Nephron progenitor cell (in vitro differentiated cells): ENCODE measurements at places on chromosomes 3 and 15.

- no peak for DNase-seq
These were observed 33.3 kb downstream of the CA12 start for GRCh38 chr15:63348392-63348791.

DNA sequence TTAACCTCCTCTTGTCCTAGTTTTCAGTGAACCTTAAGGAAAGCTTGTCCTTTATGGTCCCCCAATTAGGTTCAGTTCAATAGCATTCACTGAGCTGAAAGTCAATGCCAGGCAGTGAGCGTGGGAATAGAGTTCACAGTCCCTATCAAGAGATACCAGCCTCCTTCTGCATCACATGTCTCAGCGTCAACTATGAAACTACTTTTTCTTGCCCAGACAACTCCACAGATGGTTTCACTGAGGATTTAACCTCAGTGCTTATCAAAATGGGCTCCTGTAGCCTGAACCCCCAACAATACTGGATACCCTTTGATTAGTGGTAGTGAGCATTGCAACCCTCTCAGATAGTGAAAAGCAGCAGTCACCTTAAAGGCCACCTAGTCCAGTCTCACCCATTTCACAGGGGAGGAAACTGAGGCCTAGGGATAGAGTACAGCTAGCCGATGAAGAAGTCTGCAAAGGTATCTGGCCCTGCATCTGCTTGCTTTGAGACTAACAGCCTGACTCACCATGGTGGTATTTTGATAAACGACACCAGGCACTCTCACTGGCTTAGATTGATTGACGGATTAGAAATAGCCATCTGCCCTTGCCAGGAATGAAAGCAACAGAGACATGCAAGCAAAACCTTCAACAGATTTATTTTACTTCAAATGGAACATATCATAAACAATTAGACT lies 1.6 kb upstream of the UBA3 start:
- DNase-seq = no peak

DNA sequence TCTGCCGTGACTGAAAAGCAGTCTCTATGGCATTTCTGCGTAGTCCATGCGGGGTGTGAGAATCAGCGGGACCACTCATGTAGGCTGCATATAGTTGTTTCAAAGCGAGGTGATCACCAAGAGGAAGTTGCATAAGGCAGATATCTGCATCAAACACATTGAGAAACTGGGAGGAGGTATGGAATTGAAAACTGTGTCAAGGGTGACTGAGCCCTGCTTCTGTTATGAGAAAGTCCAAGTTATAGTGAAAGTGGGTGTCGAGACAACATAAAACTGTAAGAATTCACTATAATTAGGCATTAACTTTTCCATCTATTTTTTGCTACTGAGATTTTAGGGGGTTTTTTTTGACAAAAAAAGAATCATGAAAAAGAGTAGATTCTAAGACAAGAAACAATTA lies 109.3 kb downstream of the ZIC1 start:
- no peak for DNase-seq

DNA sequence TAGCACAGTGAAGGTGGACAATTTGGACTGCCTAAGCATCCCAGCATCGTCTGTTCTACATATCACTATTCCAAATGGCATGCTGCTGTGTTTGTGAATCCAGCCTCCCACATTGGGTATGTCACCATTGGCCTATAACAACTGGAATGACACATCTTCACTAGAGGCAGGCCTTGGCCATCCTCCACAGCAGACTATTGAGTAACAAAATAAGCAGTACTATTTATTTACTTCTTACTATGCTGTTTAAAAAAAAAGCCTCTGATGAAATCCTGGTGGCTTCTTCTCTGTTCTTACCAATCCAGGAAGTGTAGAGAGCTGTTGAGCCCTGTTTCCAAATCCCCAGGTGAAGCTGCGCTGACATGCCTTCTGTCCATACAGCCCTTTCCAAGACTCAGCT lies 30.6 kb upstream of the CERS3 start:
- no peak for DNase-seq

DNA sequence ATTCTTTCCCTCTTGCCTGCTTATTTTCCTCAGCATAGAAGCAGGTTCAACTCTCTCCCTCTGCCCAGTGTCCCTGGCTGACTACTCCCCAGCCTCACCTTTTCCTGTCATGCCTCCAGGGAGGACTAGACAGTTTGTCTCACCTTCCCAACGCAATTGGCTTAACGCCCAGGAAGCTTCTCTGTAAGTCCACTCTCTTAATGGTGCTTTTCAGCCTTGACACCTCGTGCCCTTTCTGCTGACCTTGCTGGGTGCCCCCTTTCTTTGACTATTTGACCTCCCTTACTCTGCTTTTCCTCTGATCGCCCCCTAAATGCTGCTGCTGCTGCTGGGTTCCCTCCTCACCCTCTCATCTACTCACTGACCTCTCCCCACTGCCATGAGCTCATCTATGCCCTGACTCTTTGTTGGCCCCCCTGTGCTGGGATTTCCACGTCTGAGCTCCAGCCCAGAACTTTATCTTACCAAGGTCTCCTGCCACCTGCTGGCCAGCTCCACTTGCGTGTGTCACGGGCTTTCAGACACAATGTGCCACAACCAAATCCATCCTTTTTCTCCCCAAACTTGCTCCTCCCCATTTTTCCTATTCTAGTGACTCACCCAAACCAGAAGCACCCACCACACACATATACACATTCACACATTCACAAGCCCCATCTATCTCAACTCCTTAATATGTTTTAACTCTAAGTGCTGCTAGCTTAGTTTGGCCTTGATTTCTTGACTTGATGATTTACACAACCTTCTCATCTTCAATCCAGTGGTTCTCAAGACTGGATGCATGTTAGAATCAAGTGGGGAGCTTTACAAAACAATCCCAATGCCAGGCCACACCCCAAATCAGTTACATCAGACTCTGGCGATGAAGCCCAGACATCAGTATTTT lies 16.6 kb downstream of the EPB42 start:
- DNase-seq = peak; percentile 45

GRCh38 chr3:56855856-56856512 lies 54.2 kb upstream of the ARHGEF3 start:
- DNase-seq = peak; percentile 46

DNA sequence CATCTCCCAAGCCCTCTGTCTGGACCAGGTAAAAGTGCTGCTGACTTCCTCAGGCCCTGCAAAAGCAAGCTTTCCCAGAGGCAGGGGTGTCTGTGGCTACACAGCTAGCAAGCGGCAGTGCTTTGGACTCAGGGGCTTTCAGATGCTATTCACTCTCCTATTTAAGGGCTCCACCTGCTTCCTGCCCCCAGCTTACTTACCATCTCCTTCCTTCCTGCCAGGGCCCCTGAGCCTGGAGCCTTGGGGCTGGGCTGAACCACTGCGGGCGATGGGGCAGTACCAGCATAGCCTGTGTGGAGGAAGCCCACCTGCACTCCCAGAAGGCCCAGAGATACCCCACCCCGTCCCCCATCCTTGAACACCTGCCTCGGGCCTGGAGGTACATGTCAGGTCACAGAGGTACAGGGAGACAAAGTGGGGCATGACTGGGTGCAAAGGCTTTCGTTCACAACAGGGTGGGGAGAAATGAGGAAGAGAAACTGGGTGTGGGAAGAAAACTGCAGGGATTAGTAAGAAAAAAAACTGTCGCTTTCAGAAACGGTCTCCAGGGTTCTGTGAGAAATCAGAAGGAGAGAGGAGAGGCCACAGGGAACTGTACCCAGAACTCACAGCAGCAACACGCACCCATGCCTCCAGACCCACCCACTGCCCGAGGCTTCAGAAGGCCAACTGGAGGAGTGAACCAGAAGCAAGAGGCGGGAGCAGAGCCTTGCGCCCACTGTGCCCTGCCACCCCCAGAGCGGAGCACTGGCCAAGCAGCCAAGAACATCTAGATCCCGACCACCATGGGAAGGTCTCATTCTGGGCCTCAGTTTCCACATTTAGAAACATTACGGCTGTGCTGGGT lies 49.5 kb downstream of the CCDC12 start:
- DNase-seq = no peak

- no peak for DNase-seq
These were observed 129.0 kb downstream of the SERPINI1 start for GRCh38 chr3:167864552-167864874.

DNA sequence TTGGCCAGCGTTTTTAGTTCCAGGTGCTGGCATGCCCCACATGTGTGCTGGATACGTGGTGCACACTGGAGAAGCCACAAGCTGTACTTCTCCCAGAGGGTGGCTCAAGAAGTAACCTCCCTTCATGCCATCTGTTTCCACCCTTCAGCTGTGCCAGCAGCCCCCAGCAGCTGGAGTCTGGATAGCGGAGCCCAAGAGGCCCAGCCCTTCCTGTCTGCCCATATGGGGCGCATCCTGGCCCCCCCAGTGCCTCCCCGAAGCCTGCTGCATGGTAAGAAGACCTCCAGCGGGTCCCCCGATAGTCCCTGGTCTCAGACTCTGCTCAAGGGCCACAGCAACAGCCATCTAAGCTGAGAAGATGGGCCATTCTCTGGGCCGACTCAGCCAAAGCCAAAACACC lies 5.8 kb upstream of the MANF start:
- DNase-seq = no peak

GRCh38 chr15:35936284-35936683 lies 390.3 kb upstream of the DPH6 start:
- DNase-seq = no peak

GRCh38 chr15:28921919-28922706 lies 36.3 kb downstream of the APBA2 start:
- no peak for DNase-seq

GRCh38 chr3:18778598-18778997 lies 353.5 kb upstream of the SATB1 start:
- no peak for DNase-seq

- no peak for DNase-seq
These were observed 894.7 kb downstream of the OTOL1 start for GRCh38 chr3:162391301-162391700.

GRCh38 chr3:168678730-168679129 lies 583.0 kb upstream of the GOLIM4 start:
- no peak for DNase-seq

DNA sequence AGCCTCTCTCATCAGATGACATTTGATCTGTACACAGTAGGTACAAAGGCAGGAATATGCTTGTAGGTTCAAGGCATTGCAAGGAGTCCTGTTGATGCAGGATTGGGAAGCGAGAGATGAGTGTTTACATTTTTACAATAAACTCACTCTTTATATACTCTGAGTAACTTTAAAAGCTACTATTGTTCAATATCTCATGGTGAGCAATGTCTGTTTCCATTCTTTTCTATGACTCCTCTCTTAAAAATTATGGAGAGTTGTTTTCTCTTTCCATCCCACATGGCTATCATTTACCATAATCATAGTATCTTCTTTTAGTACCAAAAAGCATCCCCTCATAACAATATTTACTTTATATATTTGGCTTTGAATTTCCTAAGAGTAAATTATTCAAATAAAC lies 314.0 kb upstream of the CDIN1 start:
- DNase-seq = no peak

- DNase-seq = no peak
These were observed 250.2 kb downstream of the LPP start for GRCh38 chr3:188404124-188404523.

GRCh38 chr3:13378155-13378554 lies 42.0 kb downstream of the NUP210 start:
- no peak for DNase-seq

DNA sequence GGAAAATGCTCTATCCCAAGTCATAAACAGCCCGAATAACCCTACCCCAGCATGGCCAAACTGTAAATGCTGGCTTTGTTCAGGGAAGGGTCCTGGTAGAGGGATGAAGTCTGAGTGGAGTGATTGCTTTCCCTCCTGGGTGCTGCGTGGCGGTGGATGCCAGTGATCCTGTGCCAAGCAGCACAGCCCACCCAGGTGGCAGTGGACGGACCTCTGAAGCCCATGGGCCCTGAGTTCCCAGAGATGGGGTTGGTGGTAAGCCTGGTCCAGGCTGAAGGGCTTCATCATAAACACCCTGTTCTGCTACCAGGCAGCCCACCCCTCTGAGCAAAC lies 69.3 kb upstream of the ITGA11 start:
- no peak for DNase-seq

GRCh38 chr3:58668247-58668646 lies 1.7 kb upstream of the FAM3D start:
- no peak for DNase-seq

GRCh38 chr3:49701388-49702077 lies 12.2 kb downstream of the RNF123 start:
- peak; percentile 43 for DNase-seq

GRCh38 chr3:99526921-99527320 lies 111.5 kb upstream of the COL8A1 start:
- no peak for DNase-seq

GRCh38 chr15:35697549-35698299 lies 151.8 kb upstream of the DPH6 start:
- no peak for DNase-seq

DNA sequence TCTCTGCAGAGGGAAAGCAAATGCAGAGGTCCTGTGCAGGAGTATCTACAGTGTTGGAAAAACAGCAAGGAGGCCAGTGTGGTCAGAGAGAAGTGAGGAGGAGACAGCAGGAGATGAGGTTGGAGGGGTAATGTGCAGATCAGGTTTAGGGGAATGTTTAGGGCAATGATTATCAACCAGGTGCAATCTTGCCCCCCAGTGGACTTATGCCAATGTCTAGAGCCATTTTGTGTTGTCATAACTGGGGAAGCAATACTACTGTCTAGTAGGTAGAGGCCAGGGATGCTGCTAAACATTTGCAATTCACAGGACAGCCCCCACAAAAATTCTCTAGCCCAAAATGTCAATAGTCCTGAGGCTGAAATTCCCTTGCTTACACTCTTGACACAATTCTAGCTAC lies 13.1 kb downstream of the CCDC191 start:
- no peak for DNase-seq

DNA sequence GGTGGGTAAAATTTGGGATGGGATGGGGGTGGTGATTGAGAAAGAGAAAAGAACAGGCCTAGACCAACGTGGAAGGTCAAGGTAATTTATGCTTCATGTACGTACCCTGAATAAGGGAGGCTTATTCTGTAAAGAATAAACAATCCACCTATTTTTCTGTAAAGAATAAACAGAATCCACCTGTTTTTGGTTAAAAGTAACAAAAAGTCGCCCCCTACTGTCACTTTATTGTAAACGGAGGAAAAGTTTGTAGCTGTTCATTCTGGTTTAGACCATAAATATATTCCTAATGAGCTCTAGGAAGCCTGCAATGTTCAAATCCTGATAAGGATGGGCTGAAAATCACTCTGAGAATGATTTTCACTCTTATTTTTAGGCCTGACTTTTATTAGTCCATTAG lies 23.5 kb upstream of the SQOR start:
- no peak for DNase-seq

- DNase-seq = no peak
These were observed 668.7 kb downstream of the OTOL1 start for GRCh38 chr3:162165346-162165745.

DNA sequence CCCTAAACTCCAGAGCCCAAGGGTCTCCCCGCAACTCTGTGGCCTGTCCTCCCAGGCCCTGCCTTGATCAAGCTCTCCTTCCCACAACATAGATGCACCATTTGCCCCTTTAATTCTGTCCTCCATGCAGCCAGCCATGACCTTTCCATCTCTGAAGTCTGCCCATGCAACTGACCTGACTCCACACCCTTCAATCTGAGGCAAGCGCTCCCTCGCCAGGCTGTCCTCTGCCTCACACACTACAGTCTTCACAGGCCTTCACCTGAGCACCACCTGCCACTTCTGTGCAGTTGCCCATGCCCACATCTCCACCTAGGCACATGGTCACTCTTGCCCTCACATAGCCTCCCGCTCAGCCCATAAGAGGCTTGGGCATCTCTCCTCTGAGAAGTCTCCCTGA lies 244.0 kb downstream of the OCA2 start:
- DNase-seq = no peak

- DNase-seq = no peak
These were observed 17.9 kb upstream of the SPPL2A start for GRCh38 chr15:50783411-50783810.

- DNase-seq = no peak
These were observed 53.8 kb downstream of the CMTM6 start for GRCh38 chr3:32448686-32449474.

GRCh38 chr15:101561584-101561906 lies 72.0 kb upstream of the PCSK6 start:
- DNase-seq = no peak
